ENCODE measurements at places on chromosomes 2 and 18.

- DNase-seq: no peak
Measured at GRCh38 chr2:95061601-95062183, 36.2 kb downstream of the MAL start.

DNA sequence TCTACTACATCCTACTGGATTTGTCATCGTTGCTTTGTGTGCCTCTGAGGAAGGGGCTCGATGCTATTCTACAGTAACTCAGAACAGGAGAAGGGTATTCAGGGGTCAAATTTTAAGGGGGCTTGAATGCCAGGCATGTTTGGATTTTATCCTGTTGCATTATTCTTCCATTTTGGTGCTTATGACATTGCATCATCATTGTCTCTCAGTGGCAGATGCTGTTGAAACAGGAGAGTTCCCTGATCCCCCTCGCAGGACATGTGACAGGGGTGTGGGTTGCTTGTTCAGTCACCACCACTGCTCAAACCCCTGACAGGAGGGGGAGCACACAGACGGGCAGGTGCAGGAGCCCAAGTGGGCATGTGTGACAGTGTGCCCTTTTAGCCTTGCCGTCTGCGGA is 156.7 kb downstream of the SLC4A3 start:
- DNase-seq: no peak

DNA sequence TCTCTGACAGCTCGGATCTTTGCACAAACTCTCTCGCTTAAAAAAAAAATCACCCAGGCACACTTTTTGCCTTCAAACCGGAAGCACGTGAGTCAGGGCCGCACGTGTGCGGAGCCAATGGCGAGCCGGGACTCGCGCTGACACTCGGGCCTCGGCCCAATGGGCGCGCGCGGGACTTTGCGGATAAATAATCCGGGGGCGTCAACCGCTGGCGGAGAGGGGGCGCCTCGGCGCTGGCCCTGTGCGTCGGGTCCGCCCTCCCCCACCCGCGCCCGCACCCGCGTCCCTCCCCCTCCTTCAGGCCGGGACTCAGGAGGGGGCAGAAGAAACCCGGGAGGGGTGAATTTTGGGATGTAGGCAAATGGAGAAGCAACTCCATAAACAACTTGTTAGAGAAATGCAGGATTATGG is 319 bp upstream of the EN1 start:
- no peak for DNase-seq

GRCh38 chr2:151819920-151820319 is 8.3 kb downstream of the ARL5A start:
- no peak for DNase-seq

GRCh38 chr2:171431677-171432167 is 2.1 kb downstream of the METTL8 start:
- DNase-seq: no peak

GRCh38 chr2:54735636-54736035 is 12.2 kb downstream of the EML6 start:
- DNase-seq: no peak

- DNase-seq: no peak
Measured at GRCh38 chr2:237096201-237096600, 10.5 kb downstream of the COPS8 start.

DNA sequence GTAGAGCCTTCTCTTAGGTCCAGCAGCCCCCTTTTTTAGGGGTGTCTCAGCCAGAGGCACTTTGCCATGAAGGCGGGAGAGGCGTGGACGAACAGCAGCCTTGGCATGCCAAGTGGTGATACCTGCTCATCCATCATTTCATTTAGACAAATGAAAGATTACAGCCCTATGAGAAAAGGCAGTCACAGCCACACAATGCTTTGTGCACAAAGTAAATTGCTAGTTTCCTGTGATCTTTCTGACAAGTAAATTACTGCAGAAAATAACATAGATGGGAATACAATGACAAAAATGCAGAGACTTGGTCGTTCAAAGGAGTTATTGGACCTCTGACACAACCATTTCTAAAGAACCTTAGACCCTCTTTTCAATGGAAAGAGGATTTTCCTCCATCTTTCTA is 94.9 kb downstream of the RND3 start:
- no peak for DNase-seq

DNA sequence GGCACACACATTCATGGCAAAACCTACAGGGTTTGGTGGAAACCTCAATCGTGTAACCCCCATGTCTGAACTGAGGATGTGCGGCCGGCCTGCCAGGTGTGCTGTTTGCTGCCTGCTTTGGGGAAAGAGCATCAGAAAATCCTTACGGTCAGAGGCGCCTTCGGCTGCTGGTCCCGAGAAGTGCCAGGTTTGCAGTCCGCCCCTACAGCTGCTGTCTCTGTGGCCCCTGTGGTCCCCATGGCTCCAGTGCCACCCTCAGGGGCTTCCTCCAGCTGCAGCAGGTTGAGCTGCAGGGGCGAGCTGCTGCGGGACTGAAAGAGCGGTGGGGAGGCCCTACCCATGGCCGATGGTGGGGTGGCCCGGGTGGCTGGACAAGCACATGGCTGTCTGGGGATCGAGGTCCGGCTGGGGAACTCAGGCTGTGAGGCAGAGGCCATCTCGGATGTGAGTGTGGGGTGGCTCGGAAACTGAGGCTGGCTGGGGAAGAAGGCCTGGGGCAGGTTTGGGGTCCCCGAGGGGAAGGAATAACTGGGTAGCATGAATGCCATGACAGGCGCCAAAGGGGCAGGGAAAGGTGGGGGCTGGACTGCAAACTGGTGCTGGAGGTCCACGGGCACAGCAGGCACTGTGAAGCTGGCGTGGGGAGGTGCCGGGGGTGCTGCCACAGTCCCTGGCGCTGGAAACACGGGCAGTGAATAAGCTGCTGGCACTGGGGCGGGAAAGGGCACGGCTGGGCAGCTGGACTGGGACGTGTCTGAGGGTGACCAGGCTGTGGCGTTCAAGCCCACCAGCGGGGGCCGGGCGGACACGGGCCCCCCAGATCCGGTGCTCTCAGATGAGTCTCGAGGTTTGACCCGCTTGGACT is 13.2 kb upstream of the HES6 start:
- DNase-seq: no peak

- DNase-seq: no peak
Measured at GRCh38 chr2:226956659-226957058, 120.8 kb downstream of the RHBDD1 start.

- DNase-seq: no peak
Measured at GRCh38 chr2:29097569-29097968, 17.6 kb upstream of the CLIP4 start.

DNA sequence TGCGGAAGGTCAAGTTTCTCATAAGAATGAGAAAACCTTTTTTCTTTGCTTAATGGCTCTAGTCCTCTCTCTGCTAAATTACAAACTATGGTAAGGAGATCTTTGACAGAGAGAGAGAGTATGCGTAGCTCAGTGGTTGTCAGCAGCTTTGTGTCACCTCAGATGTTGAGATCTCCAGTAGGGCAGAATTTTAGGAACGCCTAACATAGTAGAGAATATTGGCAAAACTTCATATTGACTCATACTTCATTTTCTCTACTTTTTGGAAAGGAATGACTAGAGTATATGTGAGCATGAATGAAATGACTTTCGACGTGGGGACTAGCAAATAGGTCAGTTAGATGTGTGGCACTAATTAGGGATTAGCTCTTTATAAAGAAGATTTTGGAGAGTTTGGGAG is 64.0 kb downstream of the WDR7 start:
- no peak for DNase-seq

DNA sequence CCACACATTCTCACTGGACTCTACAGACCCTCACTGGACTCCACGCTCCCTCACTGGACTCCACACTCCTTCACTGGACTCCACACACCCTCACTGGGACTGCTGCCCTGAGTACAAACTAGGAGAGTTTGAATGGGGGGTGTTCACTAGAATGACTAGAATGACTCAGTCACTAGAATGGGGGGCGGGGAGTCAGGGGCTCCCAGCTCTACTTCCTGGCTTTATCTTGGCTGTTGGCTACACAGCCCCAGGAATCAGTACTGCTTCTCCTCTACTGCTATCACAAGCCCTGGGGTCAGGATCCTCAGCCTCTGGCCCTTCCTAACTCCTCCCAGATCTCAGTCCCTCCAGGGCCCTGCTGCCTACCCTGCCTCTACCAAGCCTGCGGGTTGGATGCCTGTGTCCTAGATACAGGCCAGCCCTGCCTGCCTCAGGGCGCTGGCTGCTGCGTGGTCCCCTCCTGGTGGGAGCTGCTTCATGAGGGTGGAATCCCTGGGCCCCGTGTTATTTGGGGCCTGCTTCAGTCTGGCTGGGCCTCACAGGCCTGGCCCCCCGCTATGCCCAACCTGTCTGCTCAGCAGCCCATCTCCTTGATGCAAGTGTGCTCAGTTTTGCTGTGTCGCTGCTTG is 7.8 kb downstream of the PTMA start:
- no peak for DNase-seq

GRCh38 chr2:55486426-55486825 is 33.1 kb upstream of the CFAP36 start:
- DNase-seq: no peak

DNA sequence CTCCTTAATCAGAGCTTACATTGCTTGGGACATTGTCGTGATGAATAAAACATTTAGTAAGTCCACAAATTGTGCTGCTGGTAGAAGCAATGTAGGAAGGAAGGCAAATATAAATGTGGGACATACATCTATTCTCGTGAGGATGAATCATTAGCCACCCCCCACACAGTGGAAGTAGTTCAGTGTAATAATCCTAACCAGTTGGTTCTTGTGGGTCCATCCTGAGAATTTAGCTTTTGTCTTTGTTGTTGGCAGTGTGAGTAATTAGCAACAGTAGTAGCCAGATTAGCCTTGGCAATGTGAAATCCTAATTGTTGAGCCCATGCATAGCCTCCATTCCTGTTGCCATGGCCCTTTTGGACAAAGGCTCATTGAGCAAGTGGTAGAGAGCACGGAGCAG is 532.1 kb downstream of the FBXO15 start:
- no peak for DNase-seq

DNA sequence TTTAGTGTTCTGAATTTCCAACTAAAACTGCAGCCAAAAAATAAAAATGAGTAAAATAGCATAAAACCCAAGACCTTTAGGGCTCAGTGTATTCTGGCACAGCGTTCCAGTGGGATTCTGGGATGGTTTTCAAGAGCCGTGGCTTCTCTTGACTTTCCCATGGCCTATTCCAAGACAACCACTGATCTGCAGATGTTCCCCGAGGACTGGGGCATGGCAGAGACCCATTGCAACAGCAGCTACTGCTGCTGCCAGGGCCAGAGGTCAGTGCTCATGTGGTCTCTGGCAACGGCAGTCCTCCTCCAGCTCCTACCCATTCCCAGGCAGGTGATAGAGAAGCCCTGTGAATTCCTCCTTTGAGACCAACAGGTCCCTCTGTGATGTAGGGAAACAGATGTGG is 26.8 kb downstream of the TNP1 start:
- no peak for DNase-seq

GRCh38 chr18:26813043-26813442 is 52.5 kb downstream of the AQP4 start:
- no peak for DNase-seq

- DNase-seq: no peak
Measured at GRCh38 chr18:57784034-57784800, 18.9 kb downstream of the ATP8B1 start.

Measured in BJ (cell line).